ENCODE measurements at places on chromosomes 4 and X. TPM values are rescaled to one million over a fixed set of nuclear protein-coding genes. Genes with fewer than 3 reads are reported as not detected.
A peak's percentile ranks its signal among the peaks of the same experiment; 100 is the strongest.

Gene SHROOM2
- 7.4 TPM for total RNA-seq

Gene MOB1B
- 13.3 TPM for total RNA-seq

Gene PTCHD1
- total RNA-seq, result 0.13 TPM

Gene SPANXB1
- total RNA-seq, result not detected

Gene AVPR2
- 2.6 TPM for total RNA-seq

- no peak for DNase-seq
Measured at GRCh38 chr4:86896596-86896995, 4.4 kb upstream of the C4orf36 start.

DNA sequence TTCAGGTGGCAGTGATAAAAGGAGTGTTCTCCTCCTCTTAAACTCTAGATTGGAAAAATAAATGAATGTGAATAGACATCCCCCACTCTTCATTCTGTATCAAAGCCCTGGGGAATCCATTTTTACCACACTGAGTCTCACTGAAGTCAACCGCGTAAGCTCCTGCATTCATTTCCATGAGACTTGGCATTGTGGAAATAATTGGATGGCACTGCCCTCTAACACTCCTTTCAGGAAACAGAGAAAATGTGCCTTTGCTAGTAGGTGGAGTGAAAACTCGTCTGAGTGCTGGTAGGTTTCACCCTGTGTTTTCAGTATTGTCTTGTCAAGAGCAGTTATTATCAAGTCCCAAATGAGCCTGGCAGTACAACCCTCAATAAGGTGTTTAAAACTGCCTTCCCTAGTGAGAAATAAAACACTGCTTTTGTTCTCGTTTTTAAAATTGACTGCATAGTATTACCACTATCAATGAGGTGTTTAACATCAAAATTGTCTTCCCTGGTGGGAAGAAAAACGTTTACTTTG, 9.7 kb upstream of the CDKN2AIP start:
- no peak for DNase-seq

- DNase-seq, result no peak
Measured at GRCh38 chrX:136752796-136753195, 27.9 kb downstream of the ARHGEF6 start.

DNA sequence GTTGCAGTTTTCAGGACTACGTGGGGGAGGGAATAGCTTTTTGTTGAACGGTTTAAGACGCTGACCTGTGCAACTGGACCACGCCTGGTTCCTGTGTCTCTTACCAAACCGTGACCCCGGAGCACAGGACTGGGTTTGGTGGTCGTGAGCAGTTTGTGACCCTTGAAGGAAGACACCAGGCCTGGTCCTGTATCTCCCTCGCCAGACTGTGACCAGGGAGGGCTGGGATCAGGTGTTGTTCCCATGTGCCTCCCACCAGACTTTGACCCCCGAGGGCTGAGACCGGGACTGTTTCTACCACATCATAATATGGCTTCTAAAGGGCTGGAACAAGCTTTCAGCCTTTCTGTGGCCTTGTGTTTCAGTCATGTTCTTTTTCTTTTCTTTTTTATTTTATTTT, 683 bp downstream of the EBP start:
- DNase-seq, result no peak

DNA sequence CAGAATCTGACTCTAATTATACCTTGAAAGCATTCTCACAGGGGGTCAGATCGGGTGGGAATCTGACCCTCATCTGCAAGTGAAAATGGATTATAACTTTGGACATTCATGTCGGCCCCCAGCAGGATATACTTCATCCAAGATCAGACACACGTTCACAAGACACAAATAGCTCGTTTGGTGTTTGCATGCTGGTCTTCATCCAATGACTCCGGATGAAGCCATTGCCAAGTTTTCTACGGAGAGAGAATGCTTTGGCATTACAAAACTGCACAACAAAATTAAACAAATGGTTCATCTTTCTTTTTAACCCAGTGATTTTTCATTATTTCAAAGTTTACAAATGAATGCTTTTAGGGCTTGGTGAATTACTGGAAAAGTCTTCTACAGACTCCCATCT, 105.5 kb downstream of the MID1 start:
- no peak for DNase-seq

Gene NALF2
- not detected for total RNA-seq

Gene TCEAL6
- total RNA-seq, result not detected

Gene GLRB
- 2.0 TPM for total RNA-seq

- no peak for DNase-seq
Measured at GRCh38 chrX:40855411-40855810, 120.1 kb upstream of the MED14 start.

Gene F8A2
- not detected for total RNA-seq

DNA sequence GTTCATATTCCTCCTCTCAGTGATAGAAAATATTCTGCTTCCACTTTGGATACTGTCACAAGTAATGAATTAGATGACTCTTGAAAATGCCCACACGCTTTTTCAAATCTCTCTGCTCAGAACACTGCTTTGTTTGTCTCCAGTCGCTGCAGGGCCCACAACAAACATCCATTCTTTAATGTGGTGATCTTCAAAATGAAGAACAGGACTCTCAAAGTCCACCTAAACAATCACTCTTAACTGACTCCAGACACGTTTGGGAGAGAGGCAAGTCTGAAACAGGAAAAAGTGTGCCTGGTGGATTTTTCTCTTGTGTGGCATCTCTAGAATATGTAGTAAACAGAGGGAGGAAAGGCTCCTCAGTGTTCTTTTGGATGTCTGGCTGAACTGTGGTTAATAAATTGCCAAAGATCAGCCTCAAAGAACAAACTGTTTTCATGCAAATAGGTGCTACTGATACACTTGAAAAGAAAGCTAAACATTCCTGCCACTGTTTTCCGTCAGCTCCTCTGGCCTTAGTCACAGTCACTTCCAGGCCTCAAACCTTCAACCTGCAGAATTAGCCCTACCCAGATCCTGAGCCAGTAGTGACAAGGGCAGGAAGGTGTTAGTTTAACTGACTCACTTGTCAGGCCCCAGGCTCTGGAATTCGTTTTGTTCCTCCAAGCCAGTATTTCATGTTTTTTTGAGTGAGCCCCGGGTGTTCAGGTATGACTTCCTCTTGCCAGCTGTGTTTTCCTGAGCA, 259.6 kb upstream of the GPC4 start:
- DNase-seq, result no peak

DNA sequence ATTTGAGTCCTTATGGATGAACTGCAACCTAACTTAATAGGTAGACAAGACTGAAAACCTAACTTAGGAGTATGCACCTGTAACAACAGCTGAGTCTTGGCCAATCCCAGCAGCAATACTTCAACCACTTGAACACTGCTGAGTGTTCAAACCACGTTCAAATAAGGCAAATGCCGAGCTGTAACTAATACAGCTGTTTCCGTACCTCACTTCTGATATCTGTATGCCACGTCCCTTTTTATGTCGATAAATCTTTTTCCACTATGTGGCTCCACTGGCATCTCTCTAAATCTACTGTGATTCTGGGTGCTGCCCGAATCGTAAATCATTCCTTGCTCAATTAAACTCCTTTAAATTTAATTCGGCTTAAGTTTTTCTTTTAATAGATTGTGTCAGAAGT, 459.7 kb downstream of the INPP4B start:
- no peak for DNase-seq

GRCh38 chrX:42695800-42696358, 82.1 kb downstream of the PPP1R2C start:
- DNase-seq, result no peak

- DNase-seq, result no peak
Measured at GRCh38 chrX:117982694-117983392, 133.8 kb downstream of the KLHL13 start.

GRCh38 chr4:144648042-144648441, 2.1 kb downstream of the HHIP start:
- DNase-seq, result no peak

- DNase-seq, result no peak
Measured at GRCh38 chrX:5644776-5645175, 583.9 kb downstream of the NLGN4X start.

DNA sequence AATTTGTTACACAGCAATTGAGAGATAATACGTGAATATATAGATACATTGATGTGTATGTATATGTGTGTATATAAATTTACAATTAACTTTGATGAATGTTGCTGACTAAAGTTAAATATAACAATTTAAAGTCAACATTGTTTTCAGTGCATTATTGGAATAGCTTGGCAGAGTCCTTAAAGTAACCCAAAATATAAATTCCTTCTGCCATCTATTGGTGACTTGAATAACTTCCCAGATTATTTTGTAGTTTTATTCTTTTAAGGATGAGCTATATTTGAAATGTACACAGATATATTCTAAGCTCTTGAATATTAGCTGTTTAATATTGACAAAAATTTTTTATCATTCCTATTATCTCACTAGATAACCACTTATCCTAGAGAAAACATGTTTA, 298.2 kb upstream of the FSTL5 start:
- no peak for DNase-seq

- DNase-seq, result no peak
Measured at GRCh38 chrX:106159861-106160282, 8.2 kb upstream of the PWWP3B start.

DNA sequence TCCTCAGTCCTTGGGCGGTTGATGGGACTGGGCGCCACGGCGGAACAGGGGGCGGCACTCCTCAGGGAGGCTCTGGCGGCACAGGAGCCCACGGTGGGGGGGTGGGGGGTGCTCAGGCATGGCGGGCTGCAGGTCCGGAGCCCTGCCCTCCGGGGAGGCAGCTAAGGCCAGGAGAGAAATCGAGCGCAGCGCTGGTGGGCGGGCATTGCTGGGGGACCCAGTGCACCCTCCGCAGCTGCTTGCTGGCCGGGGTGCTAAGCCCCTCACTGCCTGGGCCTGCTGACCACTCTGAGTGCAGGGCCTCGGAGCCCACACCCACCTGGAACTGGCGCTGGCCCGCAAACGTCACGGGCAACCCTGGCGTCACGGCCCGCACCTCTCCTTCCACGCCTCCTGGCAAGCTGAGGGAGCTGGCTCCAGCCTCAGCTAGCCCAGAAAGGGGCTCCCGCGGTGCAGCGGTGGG, 164.9 kb upstream of the AGA start:
- DNase-seq, result no peak

DNA sequence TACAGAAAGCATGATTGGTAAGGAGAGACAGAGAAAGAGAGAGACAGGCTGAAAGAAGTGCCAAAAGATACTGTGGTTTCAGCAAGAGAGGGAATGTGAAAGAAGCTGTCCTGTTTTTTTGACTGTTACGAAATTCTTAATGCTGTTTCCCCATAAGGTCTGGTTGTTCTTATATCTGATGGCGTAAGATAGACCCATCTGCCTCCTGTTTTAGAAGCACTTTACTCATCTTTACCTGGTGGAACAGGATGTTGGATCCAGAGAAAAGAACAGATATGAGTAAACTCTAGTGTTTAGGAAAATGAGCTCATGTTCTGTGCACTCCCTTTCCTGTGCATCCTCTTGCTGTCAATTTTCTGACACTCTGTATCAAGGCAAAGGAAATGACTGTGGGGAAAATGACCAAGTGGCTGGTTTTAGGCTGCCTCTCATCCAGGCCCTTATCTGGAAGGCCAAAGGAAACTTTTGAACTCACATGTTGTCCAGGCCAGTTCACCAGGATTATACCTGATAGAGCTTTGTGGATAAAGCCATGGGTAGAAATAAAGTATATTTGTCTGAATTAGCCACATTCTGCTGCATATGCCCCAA, 311.7 kb upstream of the HTR2C start:
- no peak for DNase-seq

DNA sequence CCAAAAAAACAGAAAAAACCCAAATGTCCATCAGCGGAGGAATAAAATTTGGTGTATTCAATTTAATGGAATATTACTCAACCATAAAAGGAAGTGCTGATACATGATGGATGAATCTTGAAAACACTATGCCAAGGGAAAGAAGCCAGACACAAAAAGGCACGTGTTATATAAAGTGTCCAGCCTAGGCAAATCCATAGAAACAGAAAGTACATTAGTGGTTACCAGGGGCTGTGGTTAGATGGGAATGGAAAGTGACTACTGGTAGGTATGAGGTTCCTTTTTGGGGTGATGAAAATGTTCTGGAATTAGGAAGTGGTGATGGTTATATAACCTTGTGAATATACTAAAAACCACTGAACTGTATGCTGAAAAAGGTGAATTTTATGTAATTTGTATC, 3.5 kb upstream of the CDKL2 start:
- DNase-seq, result no peak

DNA sequence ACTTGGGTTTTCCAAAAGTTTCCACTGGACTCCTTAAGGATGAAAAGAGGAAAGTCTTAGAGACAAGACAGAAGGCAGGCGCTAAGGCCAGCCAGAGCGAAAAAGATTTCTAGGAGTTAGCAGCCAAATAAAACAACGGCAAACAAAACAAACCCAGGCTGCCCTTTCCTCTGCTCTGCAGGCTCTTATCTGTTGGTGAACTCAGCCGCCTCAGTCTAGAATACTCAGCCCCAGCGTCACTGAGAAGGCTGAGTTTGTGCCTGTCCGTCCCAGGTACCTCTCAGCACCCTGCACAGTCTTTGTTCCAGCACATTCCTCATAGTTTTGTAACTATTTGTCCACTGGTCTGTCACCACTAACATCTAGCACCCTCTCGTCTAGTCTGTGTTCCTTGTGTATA, 75.6 kb upstream of the FAM9C start:
- no peak for DNase-seq

DNA sequence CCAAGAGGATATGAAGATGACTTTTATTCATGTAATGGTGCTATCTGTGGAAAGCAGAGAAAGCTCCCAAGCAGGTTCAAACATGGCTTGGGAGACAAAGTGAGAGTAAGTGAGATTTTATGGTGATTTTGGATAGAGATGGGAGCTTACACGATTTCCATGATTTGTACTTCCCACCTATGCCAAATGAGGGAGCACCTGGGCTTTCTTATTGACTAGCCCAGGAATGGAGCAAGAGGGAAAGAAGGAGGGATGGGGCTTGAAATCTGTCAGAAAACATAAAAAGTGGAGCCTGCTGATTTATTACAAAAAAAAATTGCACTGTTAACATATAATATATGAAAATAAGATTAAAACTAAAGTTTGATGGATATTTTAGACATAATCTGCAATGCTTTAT, 703.5 kb upstream of the PABPC4L start:
- DNase-seq, result no peak

Gene CCDC149
- 12.5 TPM for total RNA-seq

GRCh38 chrX:148192547-148192946, 211.4 kb downstream of the FMR1NB start:
- DNase-seq, result no peak

Gene FOXP3
- total RNA-seq, result 0.69 TPM

- peak; percentile 97 for DNase-seq
Measured at GRCh38 chr4:26857278-26858034, 3.2 kb upstream of the STIM2 start.

GRCh38 chrX:30468471-30468870, 109.1 kb downstream of the TASL start:
- no peak for DNase-seq

All from lower leg skin (tissue), 4 donors.